ENCODE measurements at places on chromosomes 7 and 10.

DNA sequence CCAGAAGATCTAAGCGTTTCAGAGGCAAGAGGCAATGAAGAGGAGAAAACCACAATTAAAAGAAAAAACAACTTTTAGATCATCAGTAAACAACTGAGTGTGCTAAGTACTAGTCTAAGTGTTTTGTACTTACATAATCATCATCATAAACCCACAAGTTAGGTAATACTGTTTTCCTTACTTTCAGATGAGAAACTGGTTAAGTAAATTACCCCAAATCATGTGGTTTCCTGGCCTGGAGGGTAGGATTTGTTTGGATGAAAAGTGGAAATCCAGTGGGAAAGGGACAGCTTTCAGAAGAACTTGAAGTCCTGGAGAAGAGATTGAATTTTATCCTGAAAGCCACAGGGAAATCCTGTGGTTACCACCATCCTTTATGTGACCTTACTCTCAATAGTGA, 463.3 kb downstream of the LRMDA start:
- no peak for DNase-seq

DNA sequence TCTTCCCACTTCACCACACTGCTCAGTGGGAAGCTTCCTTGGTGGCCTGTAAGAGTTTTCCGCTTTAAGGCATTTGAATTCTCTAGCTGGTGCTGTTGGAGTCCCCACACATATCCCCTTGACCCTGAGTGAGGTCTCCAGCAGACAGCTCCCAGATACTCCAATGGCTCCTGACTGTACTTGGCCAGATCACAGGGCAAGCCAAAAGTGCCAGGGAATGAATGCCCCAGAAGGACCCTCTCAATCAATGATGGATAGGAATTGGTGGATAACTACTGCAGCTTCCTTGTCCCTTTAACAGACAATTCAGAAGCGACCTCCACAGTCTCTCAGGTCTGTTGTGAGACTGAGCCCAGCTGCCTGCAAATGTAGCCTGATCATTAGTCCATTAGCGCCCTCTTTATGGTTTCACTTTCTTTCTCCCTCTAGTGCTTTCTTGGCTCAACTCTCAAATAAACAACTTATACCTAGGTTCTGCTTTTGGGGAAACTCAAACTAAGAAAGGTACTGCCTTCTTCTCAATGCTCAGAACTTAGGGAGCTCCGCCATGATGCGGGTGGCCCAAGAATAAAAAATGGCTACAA, 283.0 kb downstream of the TCF7L2 start:
- no peak for DNase-seq

DNA sequence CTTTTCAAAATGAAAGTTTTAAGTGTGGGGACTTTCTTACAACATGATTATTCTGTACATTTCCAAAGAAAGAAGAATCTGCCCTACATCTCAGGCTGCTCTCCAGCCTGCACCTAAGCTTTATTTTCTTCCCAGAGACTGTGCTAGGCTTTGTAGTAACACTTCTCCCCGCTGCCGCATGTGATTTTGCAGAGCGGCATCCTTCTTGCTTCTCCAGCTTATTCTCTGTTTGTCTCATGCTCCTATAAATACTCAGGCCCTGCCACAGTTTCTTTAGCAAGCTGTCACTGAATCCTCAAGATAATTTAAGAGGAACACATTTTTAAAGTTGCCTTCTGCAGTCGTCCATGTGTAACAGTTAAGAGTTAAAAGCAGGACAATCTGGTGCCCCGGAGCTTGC, 53.5 kb downstream of the INSYN2A start:
- DNase-seq = no peak

GRCh38 chr7:37440738-37441385, 7.8 kb downstream of the ELMO1 start:
- no peak for DNase-seq

DNA sequence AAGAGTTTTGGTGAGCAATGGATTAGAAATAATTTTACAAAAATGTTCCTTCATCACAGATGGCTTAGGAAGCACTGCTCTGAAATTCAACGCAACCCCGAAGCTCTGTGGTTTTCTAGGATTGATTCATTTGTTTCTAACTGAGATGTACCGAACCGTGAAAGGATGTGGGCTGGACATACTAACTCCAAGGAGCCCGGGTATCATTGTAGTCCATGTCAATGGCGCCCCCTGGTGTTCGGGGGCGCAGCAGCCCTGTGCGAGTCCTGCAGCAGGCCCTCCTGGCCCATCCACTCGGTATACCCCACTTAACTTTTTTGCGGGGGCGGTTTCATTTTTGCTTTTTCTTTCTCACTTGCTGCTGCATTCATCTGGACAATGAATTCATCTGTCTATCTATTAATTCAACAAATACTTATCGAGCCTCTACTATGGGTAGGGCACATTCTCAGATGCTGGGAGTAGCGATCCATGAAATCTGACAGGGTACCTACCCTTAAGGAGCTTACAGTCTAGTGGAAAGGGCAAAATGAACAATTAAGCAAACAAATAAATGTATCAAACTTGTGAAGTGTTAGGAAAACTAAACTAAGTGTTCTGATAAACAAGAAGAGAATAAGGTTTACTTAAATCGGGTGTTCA, 25.2 kb upstream of the ITPRID1 start:
- DNase-seq = no peak

DNA sequence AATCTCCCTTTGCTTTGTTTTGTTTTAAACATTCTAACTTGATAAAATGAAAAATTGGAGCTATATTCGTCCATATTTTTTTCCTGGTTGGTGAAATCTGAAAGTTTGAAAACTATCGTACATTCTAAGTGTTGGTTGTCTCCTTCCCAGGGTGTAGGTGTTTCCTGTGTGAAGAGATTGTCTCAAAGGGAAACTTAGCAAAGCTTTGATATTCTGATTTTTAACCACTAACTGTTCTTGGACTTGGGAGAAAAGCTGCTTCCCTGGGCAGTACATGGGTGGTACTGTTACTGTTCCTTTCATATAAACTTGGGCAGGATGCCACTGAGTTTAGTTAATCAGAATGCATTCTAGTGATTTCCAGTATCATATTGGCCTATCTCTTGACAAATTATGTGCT, 253.5 kb upstream of the LRGUK start:
- no peak for DNase-seq

- no peak for DNase-seq
Measured at GRCh38 chr7:83837683-83838082, 188.7 kb upstream of the SEMA3E start.

GRCh38 chr7:69219381-69219780, 378.9 kb upstream of the AUTS2 start:
- no peak for DNase-seq

DNA sequence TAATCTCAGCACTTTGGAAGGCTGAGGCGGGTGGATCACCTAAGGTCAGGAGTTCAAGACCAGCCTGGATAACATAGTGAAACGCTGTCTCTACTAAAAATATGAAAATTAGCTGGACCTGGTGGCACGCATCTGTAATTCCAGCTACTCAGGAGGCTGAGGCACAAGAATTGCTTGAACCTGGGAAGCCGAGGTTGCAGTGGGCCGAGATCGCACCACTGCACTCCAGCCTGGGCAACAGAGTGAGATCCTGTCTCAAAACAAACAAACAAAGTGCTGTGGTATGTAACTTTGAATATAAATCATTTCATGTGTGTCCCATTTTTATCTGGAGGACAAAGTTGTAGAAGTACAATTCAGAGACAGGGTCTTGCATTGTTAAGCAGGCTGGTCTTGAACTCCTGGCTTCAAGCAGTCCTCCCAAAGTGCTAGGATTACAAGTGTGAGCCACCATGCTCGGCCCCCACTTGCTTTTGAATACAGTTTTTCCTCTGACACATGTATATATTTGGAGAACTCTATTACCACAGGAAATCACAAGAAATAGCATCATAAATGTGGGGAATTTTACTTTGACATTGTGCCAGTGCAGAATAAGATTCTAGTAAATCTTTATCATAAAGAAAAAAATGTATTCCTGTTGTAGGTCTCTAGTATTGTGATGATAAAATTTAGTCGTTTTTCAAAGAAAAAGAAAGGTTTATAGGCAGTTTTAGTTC, 32.6 kb downstream of the PTPN12 start:
- no peak for DNase-seq

DNA sequence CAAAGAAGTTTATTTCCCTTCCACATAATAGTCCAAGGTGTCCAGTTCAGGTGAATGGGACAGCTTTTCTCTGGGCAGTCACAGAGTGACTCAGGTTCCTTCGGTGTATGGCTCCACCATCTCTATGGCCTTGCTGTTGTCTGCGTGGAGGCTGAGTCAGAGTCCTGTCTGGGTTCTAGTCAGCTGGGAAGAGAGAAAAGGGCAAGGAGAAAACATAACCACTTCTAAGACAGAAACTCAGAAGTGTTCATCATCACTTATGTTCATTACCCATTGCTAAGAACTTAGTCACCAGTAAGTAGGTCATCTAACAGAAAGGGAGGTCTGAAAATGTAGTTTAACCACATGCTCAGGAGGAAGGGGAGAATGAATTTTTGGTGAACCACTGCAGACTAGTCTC, 32.4 kb upstream of the CCDC7 start:
- DNase-seq = no peak

Measured in activated CD4-positive, alpha-beta T cell treated with anti-CD3 and anti-CD28 coated beads for 1 hour (primary cell).